BJ (cell line): ENCODE measurements at places on chromosomes 1 and 21. TPM values are rescaled to one million over a fixed set of nuclear protein-coding genes. Genes with fewer than 3 reads are reported as not detected.

The TTC4 gene
- 20.5 and 23.2 TPM in 2 replicates for polyA plus RNA-seq

The SPRR2B gene
- not detected in 2 replicates for polyA plus RNA-seq

The SLC1A7 gene
- 0.20 and 0.63 TPM in 2 replicates for polyA plus RNA-seq

The SPRR2G gene
- not detected in 2 replicates for polyA plus RNA-seq

The GJA5 gene
- polyA plus RNA-seq, result 3.0 and 5.1 TPM in 2 replicates

The EFNA3 gene
- polyA plus RNA-seq, result 1.4 and 1.8 TPM in 2 replicates

The KRTAP6-2 gene
- not detected in 2 replicates for polyA plus RNA-seq

The NRAS gene
- 19.1 and 38.3 TPM in 2 replicates for polyA plus RNA-seq

The CA6 gene
- not detected in 2 replicates for polyA plus RNA-seq

The GBP4 gene
- polyA plus RNA-seq, result 1.2 and 1.4 TPM in 2 replicates

The LMOD1 gene
- polyA plus RNA-seq, result 67.8 and 112 TPM in 2 replicates

The NBPF6 gene
- not detected in 2 replicates for polyA plus RNA-seq

The CAPN8 gene
- 0.11 TPM in 1 of 2 replicates, not detected in the other for polyA plus RNA-seq

The CFAP141 gene
- not detected in 2 replicates for polyA plus RNA-seq

The FLG2 gene
- polyA plus RNA-seq, result not detected in 2 replicates

The DPH2 gene
- polyA plus RNA-seq, result 20.9 and 35.3 TPM in 2 replicates

The HSPB7 gene
- polyA plus RNA-seq, result 32.5 and 66.6 TPM in 2 replicates

The ABCB10 gene
- 12.7 and 12.8 TPM in 2 replicates for polyA plus RNA-seq

The OR2L2 gene
- polyA plus RNA-seq, result not detected in 2 replicates

The FAF1 gene
- polyA plus RNA-seq, result 15.5 and 28.6 TPM in 2 replicates

The TSPEAR gene
- not detected in 2 replicates for polyA plus RNA-seq

The ATP6V1G3 gene
- polyA plus RNA-seq, result not detected in 2 replicates
